SW 1271 (cell line): ENCODE measurements at places on chromosomes 12 and 14.

- DNase-seq: no peak
These were observed 121.3 kb upstream of the SCAF11 start for GRCh38 chr12:46111715-46112114.

DNA sequence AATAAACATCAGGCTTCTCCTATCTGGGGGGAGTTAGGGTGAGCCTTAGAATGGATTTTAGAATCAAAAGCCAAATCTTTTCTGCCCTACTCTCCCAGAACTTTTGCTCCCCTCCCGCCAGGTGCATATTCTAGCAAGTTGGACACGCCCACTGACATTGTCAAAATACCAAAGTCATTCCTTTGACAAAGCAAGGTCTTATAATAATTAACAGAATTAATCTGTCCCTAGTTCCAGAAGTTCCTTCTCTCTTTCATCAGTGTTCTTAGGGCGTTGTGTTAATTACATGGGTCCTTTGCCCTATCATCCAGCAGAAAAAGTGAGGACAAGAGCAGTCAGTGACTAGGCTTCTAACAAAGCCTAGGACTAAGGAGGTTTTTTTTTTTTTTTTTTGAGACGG, 2.4 kb downstream of the PRR13 start:
- no peak for DNase-seq

- DNase-seq: no peak
These were observed 154.3 kb downstream of the CEP83 start for GRCh38 chr12:94305130-94305957.

- no peak for DNase-seq
These were observed 463.9 kb upstream of the TBX3 start for GRCh38 chr12:115147916-115148315.

DNA sequence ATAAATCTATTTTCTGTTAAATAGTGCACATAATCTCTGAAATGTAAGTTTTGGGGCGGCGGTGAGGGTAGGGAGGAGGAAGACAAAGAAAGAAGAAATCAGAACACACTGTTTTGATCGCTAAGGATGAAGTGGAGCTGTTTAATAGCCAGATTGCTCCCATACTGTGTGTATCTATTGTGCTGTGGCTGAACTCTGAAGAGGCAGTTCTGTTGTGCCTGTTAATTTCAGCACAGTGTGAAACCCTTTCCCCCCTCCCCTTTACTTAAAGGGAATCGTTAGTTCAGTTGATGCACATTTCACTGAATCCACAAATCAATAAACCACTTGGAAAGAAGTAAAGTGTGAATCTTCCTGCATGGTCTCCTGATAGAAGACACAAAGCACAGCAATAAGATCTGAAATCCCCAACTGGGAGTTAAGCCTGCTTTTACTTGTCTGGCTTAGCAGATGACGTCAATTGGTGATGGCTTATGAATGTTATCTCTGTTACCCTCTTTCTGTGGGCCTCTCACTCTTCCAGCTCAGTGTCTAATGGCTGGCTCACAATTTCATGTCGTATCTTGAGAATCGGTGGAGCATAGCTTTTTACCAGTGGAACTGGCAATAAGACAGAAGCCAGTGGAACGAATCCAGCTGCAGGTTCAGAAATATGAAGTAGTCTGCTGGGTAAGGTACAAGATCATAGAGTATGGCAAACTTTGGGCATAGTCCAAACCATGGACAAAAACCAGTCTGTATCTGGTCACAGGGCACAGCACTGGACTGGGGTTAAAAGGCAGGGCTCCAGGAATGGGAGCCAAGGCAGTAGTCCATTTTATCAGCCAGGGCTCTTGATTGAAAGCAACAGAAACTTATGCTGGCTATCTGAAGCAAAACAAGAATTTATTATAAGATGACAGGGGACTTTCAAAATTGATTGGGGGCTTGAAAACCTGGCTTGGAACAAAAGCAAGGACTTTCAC, 413.5 kb upstream of the SEL1L start:
- DNase-seq: no peak

GRCh38 chr12:32902287-32902997, 5.9 kb upstream of the PKP2 start:
- DNase-seq: no peak

DNA sequence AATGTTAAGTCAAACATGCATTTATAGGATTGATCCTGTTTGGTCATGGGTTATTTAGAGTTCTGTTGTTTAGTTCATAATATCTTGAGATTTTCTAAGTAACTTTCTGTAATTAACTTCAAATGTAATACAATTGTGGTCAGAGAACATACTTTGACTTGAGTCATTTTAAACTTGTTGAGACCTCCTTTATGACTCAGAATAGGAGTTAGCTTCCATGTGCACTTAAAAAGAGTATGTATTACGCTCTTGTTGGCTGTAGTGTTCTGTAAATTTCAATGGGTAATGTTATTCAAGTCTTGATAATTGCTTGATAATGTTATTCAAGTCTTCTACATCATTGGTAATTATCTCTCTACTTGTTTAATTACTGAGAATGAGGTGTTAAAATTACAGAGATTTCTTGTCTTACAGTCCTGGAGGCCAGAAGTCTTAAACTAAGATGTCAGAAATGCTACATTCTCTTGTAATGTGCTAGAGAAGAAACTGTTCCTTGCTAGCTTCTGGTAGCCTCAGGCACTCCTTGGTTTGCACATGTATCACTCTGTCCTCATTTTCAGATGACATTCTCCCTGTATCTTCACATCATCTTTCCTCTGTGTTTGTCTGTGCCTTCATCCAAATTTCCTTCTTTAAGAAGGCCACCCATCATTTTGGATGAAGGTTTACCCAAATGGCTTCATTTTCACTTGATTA, 197.3 kb downstream of the TMTC3 start:
- DNase-seq: no peak

DNA sequence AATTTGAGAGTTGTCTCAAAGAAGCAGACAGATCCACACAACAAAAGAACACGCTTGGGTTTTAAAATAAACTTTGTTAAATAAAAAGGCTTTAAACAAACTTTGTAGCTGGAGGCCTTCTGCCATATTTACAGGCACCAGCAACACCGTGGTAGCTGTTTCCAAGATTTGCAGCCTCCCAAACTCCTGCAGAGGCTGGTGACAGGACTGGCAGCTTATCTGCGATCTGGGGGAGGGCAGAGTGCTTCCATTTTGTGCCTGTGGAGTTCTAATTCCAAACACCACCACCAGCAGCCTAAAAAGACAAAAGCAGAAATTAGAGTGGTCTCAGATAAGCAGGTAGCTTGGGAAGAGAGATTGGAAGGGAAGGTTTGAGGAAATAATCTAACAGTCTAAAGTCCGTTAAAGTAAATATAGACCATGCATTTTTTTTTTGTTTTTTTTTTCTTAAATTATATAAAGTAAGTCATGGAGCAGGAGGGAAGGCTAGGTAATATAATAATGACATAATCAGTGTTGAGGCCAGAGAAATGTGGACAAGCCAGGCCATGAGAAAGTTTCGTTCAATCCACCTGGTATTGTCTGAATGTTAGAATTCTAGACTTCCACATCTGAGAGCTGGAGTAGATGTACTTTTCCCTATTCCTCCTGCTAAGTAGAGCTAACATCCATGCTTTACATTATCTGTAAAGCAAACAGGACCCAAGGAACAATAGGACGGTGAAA, 69.6 kb upstream of the TMEM132D start:
- DNase-seq: no peak

GRCh38 chr14:33505963-33506329, 444.9 kb downstream of the EGLN3 start:
- no peak for DNase-seq

DNA sequence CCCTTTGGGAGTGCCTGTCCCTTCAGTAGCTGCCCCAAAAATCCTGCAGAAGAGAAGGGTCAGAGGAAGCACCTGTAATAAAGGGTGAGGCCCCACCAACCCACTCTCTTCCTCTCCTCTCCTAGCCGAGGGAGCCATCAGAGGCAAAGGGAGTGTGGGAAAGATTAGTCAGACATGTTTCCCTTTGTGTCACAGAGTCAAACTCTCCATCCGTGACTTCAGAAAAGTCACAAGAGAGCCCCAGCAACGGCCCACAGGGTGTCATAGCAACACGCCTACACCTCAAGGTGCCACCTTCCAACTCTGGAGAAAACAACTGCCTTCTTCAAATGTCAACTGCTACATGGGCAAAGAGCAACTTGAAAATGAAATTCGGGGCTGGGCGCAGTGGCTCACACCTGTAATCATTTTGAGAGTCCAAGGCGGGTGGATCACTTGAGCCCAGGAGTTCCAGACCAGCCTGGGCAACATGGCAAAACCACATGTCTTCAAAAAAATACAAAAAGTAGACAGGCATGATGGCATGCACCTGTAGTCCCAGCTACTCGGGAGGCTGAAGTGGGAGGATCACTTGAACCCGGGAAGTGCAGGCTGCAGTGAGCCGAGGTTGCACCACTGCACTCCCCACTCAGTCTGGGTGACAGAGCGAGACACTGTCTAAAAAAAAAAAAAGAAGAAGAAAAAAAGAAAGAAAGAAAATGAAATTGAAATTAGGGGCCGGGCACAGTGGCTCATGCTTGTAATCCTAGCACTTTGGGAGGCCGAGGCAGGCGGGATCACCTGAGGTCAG, 17.7 kb upstream of the CD27 start:
- no peak for DNase-seq

GRCh38 chr12:64006211-64006825, 161.8 kb downstream of the SRGAP1 start:
- DNase-seq: no peak

DNA sequence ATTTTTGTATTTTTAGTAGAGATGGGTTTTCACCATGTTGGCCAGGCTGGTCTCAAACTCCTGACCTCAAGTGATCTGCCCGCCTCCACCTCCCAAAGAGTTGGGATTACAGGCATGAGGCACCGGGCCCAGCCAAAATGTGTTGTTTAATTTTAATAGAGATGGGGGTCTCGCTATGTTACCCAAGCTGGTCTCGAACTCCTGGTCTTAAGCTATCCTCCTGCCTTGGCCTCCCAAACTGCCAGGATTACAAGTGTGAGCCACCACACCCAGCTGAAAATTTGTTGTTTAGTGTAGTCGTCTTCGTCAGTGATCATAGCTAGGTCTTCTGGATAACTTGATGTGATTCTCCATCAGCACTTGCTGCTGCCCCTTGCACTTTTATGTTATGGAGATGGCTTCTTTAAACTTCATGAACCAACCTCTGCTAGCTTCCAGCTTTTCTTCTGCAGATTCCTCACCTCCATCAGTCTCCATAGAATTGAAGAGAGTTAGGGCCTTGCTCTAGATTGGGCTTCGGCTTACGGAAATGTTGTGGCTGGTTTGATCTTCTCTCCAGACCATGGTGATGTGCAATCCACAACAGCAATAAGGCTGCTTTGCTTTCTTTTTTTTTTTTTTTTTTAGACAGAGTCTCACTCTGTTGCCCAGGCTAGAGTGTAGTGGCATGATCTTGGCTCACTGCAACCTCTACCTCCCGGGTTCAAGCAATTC, 13.0 kb downstream of the ISCU start:
- no peak for DNase-seq

- no peak for DNase-seq
These were observed 4.7 kb downstream of the CLEC2D start for GRCh38 chr12:9674226-9674590.

GRCh38 chr14:47778631-47779030, 103.2 kb upstream of the MDGA2 start:
- DNase-seq: no peak

- DNase-seq: no peak
These were observed 19.3 kb downstream of the CPM start for GRCh38 chr12:68913682-68914081.

- DNase-seq: no peak
These were observed 14.0 kb upstream of the TRPV4 start for GRCh38 chr12:109847142-109847735.

DNA sequence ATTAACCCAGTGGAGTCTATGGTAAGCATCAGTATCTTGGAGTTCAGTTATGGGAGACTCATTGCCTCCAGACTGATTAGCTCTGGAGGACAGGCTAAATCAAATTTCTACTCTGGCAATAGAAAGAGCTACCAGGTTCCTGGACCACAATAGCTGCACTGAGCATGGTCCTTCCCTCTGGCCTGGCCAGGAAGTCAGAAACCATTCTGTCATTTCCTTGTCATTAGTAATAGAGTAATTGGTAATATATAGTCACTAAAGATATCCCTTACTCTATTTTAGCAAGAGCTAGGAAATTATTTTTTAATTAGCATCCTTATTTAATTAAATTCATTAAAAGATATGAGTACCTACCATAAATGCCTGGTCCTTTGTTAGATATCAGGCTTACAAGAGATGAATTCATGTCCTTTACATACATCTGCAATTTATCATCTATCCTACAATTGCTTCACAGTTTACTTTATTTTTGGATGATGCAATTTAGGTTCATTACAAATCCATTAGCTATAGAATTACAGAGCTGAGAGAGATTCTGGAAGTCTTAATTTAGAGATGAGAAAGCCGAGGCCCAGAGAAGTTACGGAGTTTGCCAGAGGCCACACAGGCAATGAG, 23.7 kb upstream of the TDRD9 start:
- no peak for DNase-seq

- DNase-seq: no peak
These were observed 6.2 kb upstream of the PTGER2 start for GRCh38 chr14:52307905-52308304.

DNA sequence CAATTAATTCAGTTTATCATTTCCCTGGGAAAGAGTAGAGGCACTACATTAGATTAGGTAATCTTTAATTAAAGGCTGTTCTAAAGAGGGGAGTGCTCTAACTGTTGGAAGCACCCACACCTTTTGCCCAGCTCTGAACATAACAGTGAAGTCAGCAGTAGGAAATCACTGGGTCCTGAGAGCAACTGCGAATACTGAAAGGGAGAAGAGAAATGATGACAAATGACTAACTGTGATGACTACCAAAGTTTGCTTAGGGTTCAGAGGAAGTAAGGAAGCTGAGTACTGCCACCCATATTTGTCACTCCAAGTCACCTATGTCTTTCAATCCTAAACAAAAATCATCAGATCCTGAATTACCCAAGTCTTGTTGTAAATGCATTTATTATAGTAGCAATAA, 140.6 kb downstream of the EPS8 start:
- DNase-seq: no peak

- DNase-seq: no peak
These were observed 66.3 kb downstream of the SEC23A start for GRCh38 chr14:39036760-39037159.

- no peak for DNase-seq
These were observed 250.5 kb upstream of the PELI2 start for GRCh38 chr14:55867719-55868118.

- DNase-seq: no peak
These were observed 24.4 kb upstream of the BTG1 start for GRCh38 chr12:92170050-92170449.

DNA sequence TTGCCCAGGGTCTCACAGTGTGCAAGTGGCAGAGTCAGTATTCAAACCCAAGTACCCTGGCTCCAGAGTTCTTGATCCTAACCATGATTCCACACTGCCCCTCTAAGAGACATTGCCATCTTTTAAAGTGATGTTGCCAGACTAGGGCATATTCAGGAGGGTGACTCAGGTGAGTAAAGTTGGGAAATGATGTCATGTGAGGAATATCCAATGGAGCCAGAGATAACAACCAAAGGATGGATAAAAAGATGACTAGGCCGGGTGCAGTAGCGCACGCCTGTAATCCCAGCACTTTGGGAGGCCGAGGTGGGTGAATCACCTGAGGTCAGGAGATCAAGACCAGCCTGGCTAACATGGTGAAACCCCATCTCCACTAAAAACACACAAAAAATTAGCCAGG, 85.6 kb downstream of the SMOC1 start:
- DNase-seq: no peak
